ENCODE measurements at places on chromosomes 11 and 22.

GRCh38 chr11:3022982-3023381, 30.9 kb upstream of the NAP1L4 start:
- no peak for DNase-seq

- no peak for DNase-seq
Measured at GRCh38 chr22:47063606-47064005, 301.2 kb downstream of the TBC1D22A start.

GRCh38 chr22:41380993-41381328, 781 bp upstream of the TEF start:
- no peak for DNase-seq

DNA sequence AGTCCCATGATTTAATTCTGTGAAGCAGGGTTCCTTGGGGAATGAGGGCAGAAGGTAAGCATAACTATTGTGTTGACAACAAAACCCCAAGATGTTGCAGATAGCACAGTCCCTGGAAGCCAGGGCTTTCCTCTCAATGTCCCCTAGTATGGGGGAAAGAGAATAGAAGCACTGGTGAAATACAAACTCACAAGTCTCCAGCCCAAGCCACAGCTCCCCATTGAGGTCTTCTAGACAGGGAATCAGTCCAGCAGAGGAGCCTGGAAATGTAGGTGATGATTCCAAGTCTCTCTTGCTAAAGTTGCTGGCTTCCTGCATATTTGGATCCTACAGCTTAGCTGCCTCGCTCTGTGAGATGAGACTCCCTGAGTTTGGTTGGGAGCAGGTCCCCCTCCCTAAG, 31.7 kb upstream of the DRD2 start:
- DNase-seq = no peak

GRCh38 chr11:115925568-115926090, 421.4 kb upstream of the CADM1 start:
- no peak for DNase-seq

DNA sequence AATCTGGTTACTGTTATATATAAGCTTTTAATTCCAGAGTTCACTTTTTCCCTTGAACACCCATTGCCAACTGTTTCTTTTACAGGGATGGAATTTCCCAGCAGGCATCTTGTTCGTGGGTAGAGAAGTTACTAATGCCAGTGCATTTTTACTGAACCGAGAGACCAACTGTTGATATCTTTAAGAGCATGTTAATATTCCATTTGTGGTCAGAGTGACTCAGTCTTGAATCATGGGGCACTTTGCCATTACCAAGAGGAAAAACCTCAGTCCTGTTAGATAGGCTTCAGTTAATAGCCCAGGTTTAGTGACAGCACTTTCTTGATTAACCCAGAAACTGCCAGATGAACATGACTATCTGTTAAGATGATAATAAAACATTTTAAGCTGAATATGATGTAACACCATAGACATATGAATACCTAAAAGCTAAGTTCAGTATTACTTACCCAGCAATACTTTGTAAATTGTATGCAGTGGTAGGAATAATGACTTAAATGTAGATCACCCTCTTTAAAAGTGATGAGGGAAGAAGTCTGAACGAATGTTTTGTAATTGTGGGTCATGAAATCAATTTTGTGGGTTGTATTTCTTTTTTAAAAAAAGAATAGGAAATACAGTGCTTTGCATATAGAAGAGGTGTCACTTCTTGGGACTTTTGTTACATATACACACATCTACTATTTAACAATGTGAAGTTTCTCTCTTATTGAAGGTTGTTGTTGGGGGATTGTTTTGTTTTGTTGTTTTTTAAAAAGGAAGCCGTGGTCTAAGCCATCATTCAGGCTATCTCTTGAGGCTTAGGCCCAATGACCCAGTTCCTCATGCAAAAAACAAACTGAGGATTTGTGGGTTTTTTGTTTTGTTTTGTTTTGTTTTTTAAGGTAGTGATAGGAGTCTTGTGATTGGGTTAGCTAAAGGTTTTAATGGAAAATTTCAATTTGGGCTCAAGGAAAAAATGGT, 79.2 kb upstream of the GRIK4 start:
- no peak for DNase-seq

DNA sequence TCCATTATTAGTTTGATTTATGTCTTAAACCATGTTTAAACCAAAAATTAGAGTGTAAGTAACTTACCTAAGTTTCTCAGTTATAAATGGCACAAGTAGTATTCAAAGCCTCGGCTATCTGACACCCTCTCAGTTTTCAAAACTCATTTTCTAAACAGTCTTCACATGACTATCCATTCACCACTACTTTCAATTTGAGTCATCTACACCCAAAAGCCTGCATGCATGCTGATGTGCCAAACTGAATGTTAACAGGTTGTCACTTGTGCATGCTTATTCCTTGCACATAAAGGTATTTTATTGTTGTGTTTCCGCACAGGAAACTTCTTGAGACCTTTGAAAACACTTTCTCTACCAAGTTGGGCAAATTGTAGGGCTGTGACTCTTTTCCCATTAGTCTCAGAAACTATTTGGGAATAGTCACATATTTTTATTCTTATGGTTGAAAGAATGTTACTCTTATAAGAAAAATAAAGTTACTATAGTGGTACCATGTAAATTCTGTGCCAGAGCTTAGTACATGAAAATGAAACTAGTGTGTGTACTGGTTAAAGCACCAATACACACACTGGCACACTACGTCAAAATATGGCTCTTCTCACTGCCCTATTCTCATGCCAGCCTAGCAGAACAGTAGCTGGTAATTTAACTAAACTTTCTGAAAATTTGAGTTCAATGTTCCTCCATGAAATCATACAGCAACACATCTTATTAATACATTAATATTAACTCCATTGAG, 2.2 kb upstream of the OR51E2 start:
- no peak for DNase-seq

DNA sequence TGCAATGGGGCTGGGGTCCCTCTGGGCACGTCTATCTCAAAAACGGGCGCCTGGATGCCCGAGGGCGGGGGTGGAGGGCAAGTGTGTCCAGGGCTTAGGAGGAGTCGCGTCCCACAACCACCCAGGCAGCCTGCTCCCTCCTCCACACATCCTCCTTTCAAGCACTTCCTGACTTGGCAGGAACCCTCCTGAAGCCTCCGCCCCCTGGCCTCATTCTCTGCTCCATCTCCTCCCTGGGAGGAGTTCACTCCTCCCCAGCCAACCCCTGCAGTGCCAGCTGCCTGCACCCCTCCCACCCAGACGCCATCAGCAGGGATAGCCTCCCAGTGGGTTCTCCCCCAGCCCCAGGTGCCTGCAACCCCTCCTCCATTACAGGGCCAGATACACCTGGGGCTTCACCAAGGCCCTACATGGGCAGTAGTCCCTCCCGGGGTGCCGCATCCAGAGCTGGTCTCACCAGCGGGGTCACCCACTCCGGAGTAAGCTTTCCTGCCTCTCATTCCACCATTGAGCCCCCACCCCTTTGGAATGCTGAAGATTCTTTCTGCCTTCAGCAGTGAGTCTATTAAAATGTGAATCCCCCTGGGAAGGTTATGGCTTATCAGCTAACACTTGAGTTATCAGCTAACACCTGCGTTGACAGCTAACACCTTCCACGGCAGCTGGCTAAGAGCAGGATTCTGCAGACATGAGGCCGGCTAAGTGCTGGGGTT, 24.4 kb downstream of the RTN4R start:
- no peak for DNase-seq
